ENCODE measurements at places on chromosomes 5 and 9.

DNA sequence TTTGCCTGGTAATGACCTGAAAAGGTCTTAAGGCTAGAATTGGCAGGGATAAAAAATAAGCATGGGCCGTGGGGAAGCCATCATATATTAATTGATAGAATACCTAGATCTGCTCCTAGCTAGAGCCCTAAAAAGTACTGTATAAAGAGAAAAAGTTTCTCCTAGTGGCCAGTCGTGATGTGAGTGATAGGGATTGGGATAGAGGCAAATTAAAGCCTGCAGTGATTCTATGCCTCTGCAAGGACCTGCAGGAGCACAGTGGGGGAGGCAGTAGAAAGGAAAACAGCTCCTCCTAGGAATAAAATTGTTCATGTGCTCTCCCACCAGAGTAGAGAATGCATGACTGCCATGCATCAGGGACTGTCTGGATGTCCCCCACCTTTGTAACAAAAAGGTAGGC, 56.2 kb upstream of the FTMT start:
- DNase-seq, result no peak

GRCh38 chr9:133526721-133527321, 2.1 kb upstream of the MYMK start:
- no peak for DNase-seq

- no peak for DNase-seq
Observed at GRCh38 chr5:31911291-31912265, 262.5 kb downstream of the GOLPH3 start.

DNA sequence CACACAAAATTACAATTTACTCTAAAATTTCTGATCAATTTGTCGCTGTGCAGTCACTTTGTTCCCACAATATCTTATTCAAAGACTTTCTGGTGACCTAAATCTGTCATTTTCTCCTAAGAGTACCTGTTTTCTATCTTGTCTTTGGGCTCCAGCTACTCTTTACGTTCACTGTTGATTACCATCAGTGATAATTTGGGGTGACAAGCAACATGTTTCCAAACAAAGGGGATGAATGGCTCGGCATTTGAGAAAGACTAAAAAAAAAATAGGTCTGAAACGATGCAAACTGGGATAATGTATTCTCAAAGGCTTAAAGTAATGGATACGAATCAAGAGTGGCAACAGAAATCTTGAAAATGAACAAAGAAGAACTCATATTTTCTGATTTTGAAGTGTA, 205.2 kb upstream of the DAB2 start:
- DNase-seq, result no peak

DNA sequence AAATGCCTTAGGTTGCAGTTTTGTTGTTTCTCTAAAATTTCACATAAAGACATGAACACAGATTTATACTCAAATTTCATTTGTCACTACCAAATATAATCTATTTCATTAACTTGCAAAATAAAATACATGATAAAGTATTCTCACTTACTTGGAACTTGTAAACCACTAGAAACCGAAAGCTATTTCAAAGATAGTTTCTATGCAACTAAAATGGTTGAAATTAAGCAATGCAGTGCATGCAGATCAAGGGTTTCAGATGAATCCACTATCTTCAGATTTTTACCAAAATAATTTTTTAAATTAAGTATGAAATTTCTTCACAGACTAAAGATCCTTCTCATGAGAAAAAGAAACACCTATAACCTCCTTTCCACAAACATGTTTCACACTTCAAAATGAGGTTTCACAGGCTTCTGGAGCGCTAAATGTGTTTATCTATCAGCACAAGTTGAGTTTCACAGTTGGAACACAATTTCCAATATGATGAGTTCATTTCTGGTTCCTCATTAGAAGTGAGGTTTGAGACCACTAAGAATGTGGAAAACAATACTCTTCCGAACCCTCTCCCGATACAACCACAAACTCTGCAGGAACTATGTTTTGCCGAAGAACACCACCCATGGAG, 63.9 kb downstream of the EPB41L4A start:
- DNase-seq, result no peak

DNA sequence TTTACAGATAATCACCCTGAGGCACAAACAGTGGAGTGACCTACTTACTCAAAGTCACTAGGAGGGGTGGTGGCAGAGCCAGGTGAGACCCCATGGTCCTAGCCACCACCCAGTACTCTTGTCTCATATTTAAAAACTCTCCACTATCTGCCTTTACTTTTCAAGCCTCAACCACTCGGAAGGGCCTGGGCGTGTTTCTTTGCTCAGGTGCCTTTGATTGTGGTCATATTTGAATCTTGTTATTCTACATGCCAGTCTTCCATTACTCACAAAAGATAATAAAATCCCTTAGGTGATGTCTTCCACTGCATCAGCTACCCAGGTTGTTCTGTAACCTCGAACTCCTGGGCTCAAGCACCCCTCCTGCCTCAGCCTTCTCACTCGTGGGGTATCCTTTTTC, 20.7 kb upstream of the TRIM36 start:
- DNase-seq, result no peak

- no peak for DNase-seq
Observed at GRCh38 chr5:90606539-90606938, 47.9 kb downstream of the ADGRV1 start.

- DNase-seq, result no peak
Observed at GRCh38 chr5:137305971-137306602, 193.0 kb downstream of the SPOCK1 start.

DNA sequence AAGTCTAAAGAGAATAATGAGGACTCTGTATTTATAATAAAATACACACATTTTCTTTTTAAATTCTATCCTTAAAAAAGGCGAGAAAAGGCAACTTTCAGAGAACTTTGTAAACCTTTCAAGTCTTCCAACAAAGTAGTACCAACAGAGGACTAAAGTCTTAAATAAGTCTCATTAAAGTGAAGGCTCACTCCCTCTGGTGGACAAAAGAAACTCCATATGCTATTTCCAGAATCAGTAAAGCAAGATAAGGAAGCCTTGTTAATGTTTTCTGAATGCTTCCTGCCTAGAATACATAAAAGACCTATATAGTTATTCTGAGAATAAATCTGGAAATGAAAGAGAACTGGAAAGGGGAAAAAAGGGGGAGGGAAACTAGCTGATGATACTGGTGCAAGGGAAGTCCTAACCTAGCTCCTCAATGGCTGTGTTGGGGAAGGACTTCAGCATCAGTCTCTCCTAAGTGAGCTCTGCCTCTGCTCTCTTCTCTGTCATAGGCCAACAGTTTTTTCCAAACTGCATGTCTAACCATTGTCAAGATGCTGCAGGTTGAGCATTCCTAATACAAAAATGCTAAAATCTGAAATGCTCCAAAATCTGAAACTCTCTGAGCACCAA, 7.2 kb downstream of the HMGCS1 start:
- no peak for DNase-seq

- DNase-seq, result no peak
Observed at GRCh38 chr9:110257097-110257841, 962 bp upstream of the TXN start.

DNA sequence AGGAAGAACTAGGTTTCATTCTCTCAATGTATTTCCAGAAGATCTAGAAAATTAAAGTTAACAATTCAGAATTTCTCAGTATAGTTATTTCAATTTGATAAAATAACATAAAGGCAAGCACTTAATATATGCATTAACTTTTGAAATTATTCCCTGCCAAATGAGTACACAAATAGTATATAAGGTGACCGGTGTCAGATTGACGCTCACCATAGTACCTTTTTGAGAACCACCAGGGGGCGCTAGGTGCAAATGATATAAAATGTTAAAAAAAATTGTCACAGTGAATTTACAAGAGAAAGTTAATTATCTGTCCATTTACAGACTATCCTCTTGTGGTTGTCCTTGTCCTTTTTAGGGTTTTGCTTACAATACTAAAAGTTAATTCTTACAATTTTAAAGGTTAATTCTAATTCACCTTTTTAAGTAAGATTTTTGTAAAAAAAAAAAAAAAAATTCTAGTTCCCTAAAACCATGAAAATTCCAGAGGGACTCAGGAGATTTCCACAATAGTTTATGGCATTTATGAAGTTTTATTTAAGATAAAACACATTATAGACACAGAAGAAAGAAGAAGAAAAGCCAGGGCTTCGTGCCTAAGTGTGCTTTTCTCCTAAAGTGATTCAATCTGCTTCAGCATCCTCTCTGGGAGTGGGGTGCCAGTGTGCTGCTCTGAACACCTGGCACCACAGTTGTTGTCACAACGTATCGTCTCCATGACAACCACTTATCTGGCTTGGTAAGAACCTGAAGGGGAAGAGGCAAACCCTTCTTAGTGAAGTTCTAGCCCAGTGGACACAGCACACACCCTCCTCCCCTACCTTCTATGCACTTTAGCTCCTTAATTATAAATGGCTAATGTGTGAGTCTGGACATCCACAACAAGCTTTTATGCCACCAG, 1.7 kb downstream of the ADAMTS16 start:
- peak; percentile 45 for DNase-seq

DNA sequence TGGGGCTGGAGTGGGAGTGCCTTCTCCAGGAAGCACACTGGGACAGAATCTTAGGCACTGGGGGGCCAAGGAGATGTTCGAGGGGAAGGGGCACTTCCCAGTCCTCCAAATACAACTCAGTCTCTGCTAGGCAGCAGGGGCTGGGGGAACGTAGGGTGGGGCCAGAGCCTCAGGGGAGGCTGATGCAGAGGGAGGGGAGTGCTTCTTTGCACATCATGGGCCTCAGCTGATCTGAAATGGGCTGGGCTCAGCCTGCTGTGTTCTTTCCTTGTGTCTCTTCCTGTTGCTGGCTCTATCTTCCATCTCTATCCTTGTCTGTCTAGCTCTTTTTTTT, 15.6 kb downstream of the PSD2 start:
- no peak for DNase-seq

DNA sequence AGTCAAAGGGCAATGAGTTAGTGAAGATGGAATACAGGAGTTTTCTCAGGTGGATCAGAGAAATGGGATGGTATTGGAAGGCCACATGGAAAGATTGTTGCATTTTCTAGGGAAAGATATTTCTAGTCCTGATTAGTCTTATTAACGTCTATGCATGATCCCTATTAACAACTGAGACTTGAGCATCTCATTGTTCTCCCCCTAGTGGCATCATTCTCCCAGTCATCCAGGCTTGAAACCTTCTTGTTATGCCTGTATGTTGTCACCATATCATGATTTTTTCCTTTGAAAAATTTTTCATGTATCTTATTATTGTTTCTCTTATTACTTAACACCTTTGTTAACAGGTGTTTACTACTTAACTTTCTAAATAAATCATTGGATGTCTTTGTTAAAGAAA, 34.4 kb downstream of the KIF2A start:
- no peak for DNase-seq
